ENCODE measurements at places on chromosomes 2 and 18.

GRCh38 chr2:48548840-48549239 is 18.9 kb downstream of the STON1 start:
- DNase-seq, result no peak

- DNase-seq, result no peak
These were observed 71.4 kb downstream of the OLA1 start for GRCh38 chr2:174176898-174177297.

GRCh38 chr2:119864318-119864717 is 104.6 kb downstream of the PTPN4 start:
- DNase-seq, result no peak

DNA sequence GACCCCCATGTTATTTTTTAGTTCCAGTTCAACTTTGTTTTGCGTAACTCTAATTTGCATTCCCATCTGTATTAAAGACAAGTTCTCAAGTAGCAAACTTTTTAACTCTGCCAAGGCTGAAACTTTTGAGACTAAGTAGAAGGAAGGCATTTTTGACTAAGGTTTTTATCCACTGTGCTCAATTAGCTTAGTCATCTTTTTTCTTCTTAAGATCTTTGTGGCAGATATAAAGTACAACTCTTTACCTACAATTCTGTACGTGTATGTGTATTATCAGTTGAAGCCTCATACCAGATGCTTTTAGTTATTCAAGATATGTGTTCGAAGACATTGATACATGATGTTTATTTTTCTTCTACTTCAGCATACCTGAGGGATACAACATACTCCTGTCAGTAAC is 41.6 kb downstream of the CREB1 start:
- DNase-seq, result no peak

- DNase-seq, result no peak
These were observed 205.9 kb downstream of the TMEM163 start for GRCh38 chr2:134512734-134513464.

DNA sequence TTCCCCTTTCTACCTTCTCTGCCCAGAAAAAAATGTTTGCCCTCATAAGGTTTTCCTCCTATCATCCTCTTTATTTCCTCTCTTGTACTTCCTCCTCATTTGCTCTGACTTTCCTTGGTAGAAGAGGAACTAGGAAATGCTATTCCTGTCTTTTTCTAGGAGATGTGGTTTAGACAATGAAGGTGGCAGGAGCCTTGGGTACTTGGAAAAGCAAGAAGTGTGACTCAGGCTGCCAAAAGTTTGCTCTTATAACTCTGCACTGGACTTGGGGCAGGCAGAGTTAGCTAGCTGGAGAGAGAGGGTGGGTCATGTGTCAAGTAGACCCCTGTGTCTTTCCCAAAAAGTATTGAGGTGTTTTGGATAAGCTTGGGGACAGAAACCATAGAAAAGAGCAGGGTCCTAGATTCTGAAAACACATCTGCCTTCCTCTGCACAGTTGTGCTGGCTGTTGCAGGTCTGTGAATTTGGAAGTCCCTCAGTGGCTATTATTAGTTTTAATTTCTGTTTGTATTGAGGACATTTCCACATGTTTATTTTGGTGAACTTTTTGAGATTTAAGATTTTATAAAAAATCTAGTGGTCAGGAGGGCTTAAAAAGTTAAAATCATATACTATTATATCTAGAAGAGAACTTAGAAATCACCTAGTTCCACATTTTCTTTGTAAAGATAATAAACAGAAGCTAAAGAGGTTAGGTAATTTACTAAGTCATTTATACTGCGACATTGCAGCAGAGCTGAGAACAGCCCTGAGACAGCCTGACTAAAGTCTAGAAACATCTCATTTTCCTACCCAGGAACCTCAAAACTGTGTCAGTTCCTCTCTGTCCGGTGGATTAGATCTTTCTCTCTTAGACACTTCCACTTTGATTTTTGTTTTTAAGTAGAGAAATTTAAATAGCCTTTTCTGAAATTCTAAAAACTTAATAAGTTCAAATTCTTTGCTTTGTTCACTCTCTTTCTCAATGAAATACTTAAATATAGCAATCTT is 16.0 kb downstream of the INSIG2 start:
- no peak for DNase-seq

DNA sequence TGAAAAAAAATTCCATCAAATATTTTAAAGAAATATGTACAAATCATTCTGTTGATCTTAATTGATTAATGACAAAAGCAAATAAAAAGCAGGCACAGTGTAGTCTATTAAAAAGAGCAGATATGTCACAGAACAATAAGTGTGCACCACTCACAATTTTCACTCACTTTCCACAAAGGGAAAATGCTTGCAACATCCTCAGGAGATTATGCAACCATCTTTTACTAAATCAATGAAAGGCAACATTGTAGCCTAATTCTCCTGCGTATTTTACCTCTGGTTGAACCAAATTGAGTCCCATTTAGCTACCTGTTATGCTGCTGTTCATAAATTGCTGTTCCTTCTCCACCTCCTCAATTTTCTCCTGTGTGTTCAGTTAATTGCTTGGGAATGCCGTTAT is 1346.8 kb upstream of the PIK3C3 start:
- DNase-seq, result no peak

DNA sequence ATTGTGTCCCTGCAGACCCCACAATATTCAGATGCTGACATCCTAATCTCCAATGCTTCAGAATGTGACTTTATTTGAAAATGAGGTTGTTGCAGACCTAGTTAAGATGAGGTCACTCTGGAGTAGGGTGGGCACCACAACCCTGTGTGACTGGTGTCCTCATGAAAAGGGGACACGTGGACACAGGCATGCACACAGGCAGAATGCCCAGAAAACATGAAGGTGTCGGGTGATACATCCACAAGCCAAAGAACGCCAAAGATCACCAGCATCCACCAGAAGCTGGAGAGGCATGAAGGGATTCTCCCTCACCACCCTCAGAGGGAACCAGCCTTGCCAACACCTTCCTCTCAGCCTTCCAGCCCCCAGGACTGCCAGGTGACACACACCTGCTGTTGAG is 69.3 kb downstream of the AFF3 start:
- DNase-seq, result no peak

DNA sequence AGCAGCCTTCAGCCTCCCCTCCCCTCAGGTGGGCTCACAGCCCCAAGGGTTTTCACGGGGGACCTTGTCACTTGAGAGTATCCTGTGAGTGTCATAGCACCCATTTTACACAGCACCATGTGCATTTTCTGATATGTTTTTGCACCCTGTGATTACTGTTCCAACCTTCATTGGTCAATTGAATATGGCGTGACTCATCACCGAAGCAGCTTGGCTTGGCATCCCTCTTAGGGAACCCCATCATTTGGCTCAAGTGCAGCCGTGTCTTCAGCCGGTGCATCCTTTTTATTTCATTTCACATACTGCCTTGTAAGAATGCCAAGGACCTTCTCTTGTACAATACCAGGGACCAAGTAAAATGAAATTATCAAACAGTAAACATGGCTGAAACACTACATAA is 57.6 kb downstream of the NPAS2 start:
- no peak for DNase-seq

Data from CD4-positive, alpha-beta T cell (primary cell).